ENCODE measurements at places on chromosomes 6 and 20.
A peak's percentile ranks its signal among the peaks of the same experiment; 100 is the strongest.

- DNase-seq, result no peak
Observed at GRCh38 chr20:51163996-51164600, 141.2 kb upstream of the KCNG1 start.

DNA sequence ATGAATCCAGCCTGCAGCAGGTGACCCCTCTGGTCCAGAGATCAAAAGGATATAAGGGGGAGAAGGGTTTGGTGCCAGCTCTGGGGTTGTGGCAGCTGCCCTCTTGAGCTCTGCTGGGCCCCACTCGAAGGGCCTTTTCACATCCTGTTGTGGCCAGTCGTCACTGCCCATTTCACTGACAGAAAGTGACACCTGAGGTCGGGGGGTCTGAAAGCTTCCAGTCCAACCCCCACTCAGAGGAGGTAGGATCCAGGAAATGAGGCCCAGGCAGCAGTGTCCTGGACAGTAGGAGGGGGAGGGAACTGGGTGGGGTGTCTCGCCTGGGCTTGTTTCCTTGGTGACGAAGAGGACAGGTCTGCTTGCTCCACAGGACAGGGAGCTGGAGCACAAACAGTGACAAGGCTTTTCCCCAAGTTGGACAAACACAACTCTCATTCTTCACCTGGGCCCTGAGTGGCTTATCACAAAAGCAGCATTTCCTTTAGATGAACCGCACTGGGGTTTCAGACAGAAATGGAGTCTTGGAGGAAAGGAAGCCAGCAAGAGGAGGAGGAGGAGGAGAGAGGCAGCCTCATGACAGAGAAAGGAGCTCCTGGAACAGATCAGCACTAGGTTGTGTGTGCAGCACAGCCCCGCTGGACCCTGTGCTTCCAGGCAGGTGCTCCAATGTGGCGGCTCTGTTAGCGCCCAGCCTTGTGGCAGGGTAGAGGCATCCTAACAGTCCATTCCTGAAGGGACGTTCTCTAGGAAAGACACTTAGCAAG, 11.0 kb downstream of the FRS3 start:
- DNase-seq, result peak; percentile 17

GRCh38 chr20:46113113-46113470, 5.0 kb upstream of the CD40 start:
- no peak for DNase-seq

- no peak for DNase-seq
Observed at GRCh38 chr6:139977887-139978332, 603.5 kb upstream of the CITED2 start.

GRCh38 chr6:100504786-100505737, 40.3 kb upstream of the SIM1 start:
- DNase-seq, result no peak

DNA sequence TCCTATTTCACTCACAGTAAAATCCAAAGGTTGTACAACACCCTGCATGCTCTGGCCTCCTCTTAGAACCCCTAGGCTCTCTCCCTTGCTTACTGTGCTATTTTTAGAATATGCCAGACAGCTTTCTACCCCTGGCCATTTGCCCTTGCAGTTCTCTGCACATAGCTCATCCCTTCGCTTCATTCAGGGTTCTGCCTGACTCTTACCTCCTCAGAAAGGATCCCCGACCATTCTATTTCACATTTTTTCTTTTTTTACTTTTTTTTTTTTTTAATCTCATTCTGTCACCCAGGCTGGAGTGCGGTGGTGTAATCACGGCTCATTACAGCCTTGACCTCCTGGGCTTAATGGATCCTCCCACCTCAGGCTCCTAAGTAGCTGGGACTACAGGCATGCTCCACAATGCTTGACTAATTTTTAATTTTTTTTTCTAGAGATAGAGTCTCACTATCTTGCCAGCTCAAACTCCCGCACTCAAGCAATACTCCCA, 33.6 kb downstream of the COMMD7 start:
- no peak for DNase-seq

DNA sequence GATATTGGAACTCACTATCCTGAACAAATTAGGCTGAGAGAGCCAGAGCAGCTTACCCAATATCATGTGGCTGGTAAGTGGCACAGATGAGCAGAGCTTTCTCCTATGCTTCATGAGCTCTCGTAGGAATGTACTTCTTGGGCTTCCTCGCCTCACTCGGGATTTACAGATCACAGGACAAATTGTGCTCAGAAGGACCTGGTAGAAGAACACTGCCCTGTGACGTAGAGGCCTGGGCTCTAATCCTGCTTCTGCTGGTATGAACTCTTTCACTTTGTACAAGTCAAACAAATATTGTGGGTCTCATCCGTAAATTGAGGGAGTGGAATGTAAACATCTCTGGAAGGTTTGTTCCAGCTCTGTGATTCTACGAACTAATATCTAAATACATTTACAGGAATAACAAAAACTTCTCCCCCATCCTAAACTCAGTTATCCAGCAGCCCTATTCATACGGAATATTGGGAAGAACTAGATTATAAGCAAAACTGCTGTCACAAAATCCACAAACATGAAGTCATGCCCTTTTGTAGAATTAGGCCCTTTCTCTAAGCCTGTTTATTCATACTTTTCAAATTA, 187.6 kb downstream of the CLIC5 start:
- no peak for DNase-seq

GRCh38 chr6:161379834-161380582, 106.1 kb upstream of the AGPAT4 start:
- no peak for DNase-seq

DNA sequence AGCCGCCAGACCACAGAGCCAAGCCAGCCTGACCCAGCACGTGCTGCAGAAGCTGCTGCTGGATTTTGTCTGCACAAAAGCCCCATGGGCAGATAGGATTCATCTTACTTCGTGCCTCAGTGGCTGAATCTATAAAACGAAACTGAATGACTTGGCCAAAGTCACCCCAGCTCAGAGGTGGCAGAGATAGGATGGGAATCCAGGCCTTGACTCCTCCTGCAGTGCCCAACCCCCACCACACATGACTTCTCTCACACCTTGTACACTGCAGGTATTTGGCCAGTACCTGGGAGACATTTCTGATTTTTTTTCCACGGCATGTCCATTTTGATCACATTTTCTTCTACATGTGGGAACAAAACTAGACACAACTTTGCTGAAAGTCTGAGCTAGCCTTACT, 182.1 kb downstream of the ANKRD60 start:
- no peak for DNase-seq

- no peak for DNase-seq
Observed at GRCh38 chr6:44614396-44614795, 226.9 kb downstream of the CDC5L start.

DNA sequence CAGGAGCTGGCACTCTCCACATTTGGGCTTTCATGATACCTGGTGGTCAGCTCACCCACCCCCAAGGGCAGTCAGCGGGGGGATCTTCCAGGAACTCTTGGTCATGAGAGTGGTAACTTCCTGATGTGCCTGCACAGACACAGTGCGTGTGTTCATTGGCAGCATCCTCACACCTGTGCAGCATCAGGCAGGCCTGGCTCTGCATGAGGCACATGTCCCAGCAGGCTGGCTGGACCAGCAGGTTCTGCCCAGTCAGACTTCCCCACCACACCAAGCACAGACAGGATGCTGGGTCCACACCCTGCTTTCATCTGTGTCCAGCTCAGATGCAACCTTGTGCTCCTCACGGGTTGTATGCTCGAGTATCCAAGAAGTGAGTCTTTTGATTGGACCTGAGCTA, 15.7 kb upstream of the UNC93A start:
- DNase-seq, result no peak

- peak; percentile 20 for DNase-seq
Observed at GRCh38 chr20:2314759-2315439, 19.1 kb downstream of the TGM3 start.

DNA sequence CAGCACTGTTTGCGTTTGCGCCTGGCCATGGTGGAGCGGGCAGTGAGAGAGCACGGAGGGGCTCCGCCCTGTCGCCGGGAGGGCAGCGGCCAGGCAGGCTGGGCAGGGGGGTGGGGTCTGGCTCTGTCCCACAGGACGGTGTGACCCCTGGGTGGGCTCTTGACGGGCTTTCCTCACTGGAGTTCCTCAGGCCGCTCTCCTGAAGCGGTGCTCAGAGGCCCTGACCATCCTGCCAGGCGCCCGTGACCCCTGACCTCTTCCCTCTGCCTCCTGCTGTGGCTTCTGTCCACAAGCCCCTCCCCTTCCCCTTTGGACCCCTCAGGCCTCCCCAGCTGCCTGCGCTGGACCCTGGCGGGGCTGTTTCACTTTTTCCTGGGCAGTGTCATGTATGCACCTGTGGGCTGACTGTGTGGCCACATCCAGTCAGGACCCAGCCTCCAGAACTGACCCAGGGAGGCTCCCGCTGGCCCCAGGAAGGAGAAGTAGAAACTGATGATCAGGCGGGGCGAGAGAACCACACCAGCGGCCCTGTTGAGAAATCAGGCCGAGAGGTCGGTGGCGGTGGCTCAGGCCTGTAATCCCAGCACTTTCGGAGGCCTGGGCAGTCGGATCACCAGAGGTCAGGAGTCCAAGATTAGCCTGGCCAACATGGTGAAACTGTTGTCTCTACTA, 1.2 kb downstream of the OGFR start:
- peak; percentile 55 for DNase-seq

DNA sequence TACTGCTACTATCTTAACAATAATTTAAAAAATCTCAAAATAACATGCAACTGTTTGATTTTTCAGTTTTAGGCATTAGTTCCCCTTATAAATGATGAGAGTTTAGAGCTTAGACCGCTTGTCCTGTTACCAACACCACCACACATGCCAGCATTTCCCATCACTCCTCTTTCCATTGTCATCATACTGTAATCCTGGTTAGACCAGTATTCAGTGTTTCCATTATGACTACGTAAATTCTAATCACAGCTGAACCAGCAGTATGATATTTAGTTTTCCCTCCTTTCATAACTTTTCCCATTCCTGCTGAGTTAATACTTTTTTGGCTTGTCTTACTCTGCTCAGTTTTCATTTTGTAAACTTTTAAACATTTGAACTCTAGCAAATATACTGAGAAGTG, 12.2 kb upstream of the TBC1D20 start:
- no peak for DNase-seq

GRCh38 chr20:51801122-51801822, 1.0 kb downstream of the SALL4 start:
- peak; percentile 66 for DNase-seq

DNA sequence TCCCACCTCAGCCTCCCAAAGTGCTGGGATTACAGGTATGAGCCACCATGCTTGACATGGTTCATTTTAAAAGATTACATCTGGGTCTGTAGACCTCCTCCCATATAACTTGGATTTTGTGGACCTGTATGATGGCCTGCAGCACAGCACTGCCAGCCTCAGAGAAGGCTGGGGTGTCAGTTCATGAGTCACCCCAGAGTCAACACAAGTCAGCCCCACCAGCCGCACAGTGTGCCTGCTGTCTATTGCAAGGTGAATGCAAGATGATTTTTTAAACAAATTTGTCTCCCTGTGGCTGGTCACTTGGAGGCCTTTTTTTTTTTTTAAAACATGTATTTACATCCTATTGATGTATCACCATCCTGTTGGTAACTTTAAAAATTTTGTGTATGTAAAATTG, 76.7 kb downstream of the RREB1 start:
- no peak for DNase-seq
